Fibroblast of the conjunctiva (primary cell): ENCODE measurements at places on chromosomes 4 and X.

DNA sequence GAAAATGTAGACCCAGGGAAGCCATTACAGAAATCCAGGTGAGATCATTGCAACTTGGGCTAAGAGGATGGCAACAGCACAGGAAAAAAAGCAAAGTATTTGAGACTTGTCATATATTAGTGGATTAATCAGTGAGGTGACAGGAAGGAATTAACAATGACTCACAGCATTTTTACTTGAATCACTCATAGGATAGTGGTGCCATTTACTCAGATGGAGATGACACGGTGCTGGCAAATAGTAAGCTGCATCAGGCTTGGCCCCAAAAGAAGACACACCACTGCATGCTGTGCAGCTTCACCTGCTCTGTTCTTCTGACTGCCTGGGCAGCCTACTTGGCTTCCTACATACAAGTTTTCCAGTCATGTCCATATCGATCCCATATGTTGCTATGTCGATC, 144.8 kb downstream of the FRYL start:
- no peak for DNase-seq

DNA sequence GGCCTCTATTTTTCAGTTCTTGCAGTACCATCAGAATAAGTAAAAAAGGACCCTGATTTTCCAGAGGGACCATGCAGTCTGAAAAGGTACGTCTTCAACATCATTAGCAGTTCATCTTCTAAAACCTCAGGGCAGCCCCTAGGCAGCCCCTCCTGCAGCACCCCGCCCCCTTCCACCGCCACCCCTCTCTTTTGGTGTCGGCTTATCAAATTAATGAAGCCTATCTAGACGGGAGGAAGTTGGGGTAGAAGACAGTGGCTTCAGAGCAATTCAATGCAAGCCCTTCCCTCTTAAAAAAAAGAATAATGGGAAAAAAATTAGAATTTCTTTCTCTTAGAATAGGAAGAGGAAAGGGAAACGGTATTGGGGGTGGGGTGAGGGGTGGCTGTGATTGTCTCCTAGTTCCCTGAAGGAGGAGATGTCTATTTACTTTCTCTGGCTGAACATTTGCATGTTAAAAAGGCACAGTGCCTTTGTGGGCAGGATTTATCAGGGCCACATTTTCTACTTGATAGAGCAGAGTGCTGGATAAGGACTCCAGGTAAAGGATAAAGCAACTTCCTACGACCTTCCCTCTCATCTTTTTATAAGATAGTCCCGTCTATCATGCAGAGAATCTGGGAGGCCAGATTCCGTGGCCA, 159.4 kb downstream of the MGST2 start:
- DNase-seq: no peak

DNA sequence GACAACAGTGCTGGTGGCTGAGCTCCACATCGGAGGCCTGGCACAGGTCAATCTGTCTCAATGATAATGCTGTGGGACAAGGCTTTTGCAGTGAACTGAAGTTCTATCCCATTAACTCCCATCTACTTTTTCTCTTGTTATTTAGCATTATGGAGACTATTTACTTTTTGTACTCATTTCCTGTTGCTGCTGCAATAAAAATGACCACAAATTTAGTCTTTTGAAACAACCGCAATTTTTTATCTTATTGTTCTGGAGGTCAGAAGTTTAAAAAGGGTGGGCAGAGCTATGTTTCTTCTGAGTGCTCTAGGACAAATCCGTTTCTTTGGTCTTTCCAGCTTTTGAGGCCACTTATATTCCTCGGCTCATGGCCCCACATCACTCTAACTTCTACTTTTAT, 111.0 kb upstream of the PITX2 start:
- DNase-seq: no peak

GRCh38 chrX:20654596-20655106, 387.9 kb upstream of the RPS6KA3 start:
- DNase-seq: no peak

GRCh38 chrX:57211906-57212305, 74.6 kb upstream of the FAAH2 start:
- no peak for DNase-seq

DNA sequence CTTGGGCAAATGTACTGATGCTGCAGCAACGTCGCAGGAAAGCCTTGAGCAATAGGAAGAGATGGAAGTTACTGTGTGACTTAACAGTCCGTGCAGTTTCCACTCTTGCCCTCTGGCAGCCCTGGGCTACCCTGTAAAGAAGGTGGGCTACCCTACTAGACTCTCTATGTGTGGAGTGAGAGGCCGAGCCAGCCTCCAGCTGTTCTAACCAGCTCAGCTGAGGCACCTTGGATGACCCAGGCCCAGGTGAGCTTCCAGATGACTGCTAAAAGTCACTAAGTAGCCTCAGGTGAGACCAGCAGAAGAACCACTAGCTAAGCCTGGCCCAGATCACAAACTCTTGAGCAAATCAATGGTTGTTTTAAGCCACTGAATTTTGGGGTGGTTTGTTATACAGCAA, 34.9 kb upstream of the PPP2R2C start:
- no peak for DNase-seq
